ENCODE measurements at places on chromosomes 3 and 15.

DNA sequence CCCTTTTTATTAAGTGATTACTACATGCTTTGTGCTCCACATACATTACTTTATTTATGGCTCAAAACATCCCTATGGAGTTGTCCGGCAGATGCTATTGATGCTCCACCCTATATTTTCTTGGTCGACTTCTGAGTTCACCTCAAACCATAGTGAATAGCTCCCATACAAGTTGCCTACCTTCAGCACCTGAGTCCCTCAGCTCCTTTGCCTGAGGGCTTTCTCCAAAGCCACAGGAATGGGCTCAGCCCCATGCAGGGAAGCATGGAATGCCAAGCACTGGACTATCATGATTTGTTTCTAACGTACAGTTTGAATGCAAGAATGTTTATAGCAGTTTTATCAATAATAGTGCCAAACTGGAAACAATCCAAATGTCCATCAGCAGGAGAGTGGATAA, 124.8 kb upstream of the TNIK start:
- no peak for DNase-seq

DNA sequence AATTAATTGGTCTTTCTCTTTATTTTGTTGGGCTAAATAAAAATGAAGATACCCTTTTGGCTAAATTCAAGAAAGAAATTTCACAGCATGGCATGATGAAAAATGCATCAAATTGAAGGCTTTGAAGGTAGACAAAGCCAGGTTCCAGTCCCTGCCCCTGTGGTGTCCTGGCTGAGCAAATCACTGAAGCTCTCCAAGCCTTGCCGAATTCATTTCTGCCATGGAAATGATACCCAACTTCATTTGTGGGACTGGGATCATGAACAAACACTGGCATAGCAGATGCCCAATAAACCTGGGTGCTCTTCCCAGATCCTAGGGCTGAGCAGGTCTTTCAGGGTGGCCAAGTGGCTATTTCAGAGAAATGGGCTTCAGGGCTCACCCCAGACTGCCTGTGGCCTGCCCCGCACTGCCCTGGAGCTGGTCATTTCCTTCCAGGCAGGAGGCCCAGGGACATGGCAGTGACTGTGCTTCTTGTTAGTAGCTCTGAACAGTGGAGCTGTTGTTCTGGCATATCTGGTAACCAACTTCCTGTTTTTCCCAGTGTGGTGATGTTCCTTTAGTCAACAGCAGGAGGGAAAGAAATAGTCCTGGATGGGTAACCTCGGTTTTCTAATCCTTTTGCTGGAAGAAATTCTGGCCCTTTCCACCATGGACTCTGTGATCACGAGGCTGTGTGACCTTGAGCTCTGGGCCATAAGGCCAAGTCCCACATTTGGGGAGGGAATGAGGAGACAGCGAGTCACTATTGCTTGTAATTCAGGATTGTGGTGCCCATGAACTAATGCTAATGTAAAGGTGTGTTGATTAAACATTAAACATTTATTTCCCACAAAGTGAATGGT, 47.6 kb downstream of the CTDSPL start:
- DNase-seq: peak; percentile 21

- DNase-seq: no peak
Measured at GRCh38 chr15:94066046-94066445, 165.3 kb upstream of the MCTP2 start.

DNA sequence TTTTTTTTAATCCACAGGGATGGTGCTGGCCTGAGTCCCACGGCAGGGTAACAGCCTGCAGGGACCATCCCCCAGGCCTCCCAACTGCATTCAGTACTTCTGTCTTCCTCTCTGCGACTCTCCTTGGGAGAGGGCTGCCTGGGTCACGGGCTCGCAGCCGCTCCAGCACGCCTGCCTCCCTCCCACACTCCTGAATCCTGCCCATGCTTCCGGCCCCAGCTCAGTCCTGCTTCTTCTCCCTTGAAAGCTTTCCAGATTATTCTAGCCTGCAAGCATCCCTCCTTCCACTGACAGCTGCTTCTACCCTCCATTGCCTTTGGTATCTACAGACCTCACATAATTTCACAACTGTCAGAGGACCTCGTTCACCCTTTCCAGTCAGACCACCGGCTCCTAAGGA, 32.4 kb downstream of the MEGF11 start:
- DNase-seq: no peak

All from brain microvascular endothelial cell (primary cell).